ENCODE measurements at places on chromosomes 2 and 18. TPM values are rescaled to one million over a fixed set of nuclear protein-coding genes. Genes with fewer than 3 reads are reported as not detected.

Gene ICA1L
- 0.20 TPM for total RNA-seq

Gene SLC9A2
- total RNA-seq, result 13.4 TPM

Gene USP14
- 83.8 TPM for total RNA-seq

Gene RUFY4
- not detected for total RNA-seq

Gene CEP192
- total RNA-seq, result 37.8 TPM

Gene MYO5B
- total RNA-seq, result 25.4 TPM

Gene NT5DC4
- total RNA-seq, result 6.1 TPM

Gene UGT1A10
- not detected for total RNA-seq

Gene REG3A
- total RNA-seq, result not detected

- no peak for DNase-seq
Observed at GRCh38 chr2:21924640-21925285, 801.0 kb downstream of the TDRD15 start.

DNA sequence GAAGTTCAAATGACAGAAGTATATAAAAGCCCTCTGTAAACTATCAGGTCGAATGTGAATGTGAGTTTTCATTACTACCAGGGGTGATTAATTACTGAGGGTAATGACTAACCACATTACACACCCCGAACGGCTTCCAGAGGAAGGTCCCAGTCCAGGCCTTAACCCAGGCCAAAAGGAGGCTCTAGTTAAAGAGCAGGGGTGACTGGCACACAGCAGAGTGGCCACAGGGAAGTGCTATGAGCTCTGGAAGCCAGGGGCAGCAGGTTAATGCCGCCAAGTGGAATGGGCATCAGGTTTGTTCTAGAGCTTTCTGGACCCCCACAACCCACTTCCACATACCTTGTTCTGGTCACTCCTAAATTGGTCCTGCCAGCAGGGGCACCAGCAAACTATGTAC lies 87.7 kb downstream of the BCL11A start:
- no peak for DNase-seq

- no peak for DNase-seq
Observed at GRCh38 chr2:112679484-112679883, 33.7 kb downstream of the SLC20A1 start.

DNA sequence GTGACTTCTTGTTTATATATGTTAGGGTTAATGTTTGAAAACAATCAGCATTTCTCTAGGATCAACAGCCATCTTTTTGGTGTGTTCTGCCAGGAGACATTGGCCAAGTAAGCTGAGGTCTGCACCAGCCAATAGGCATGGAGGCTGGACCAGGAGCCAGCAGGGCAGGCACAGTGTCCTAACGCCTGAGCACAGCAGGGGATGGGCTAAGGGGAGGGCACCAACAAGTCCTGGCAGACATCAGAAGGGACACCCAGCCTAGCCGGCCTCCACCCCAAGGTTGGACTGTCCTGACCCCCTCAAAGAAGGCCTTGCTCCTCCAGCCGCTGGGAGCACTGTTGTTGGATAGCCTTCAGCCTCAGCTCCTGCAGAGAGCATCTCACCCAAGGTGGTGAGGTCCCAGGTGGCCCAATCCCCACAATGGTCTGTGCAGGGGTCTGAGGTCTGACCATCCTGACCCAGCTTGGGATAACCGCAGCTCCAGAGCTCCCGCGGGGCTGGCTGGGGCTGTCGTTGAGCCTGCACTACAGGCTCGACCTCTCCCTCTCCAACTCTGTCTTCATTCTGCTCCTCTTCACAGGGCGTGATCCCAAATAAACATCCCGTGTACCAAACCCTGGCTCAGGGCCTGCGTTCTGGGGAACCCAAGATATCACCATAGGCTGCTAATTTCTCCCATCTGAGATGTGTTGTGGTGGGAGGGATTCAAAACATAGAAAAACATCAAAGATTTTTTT lies 8.1 kb downstream of the TEX44 start:
- DNase-seq, result no peak

- DNase-seq, result no peak
Observed at GRCh38 chr2:218422403-218423086, 3.6 kb downstream of the VIL1 start.

GRCh38 chr2:58378152-58378551 lies 137.0 kb upstream of the FANCL start:
- no peak for DNase-seq

GRCh38 chr18:58542426-58543159 lies 86.3 kb downstream of the ALPK2 start:
- DNase-seq, result no peak

GRCh38 chr2:231387904-231388724 lies 7.4 kb upstream of the B3GNT7 start:
- peak; percentile 40 for DNase-seq

GRCh38 chr2:178043266-178043665 lies 29.3 kb downstream of the PDE11A start:
- DNase-seq, result no peak

GRCh38 chr18:67072791-67073190 lies 443.7 kb downstream of the DSEL start:
- DNase-seq, result no peak

GRCh38 chr2:195473862-195474261 lies 183.2 kb upstream of the SLC39A10 start:
- no peak for DNase-seq

- DNase-seq, result no peak
Observed at GRCh38 chr18:3873211-3873610, 423.2 kb downstream of the TGIF1 start.

GRCh38 chr2:96537734-96538486 lies 1.4 kb downstream of the ARID5A start:
- no peak for DNase-seq

DNA sequence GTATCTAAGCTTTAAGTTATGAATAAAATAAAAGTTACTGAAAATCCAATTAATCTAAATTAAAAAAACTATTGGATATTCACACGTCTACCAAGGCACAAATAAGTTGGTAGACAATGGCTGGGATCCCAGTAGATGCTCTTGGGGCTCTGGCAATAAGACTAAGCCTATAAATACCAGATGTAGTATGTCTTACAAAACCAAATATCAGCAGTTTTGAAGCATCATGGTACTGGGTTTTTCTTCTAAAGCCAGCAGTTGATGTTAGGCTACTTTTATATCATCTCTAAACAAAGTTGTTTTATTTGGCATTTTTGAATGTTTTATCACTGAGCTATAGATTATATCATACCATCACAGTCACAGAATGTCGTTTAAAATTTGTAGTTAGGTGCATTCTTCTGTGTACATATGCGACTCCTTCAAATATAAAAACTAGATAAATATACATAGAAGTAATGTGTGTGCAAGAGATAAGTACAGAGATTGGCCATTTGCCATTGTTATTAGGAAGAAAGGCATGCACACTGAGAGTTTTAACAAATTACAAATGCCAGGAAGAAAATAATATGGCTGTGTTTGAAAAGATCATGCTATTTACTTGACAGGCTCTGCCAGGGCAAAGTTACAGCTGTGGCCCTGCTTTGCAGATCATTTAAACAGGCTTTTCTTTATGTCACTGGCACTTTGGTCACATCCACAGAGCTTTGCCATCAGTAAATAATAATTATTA lies 21.6 kb upstream of the TMEM17 start:
- DNase-seq, result no peak

- no peak for DNase-seq
Observed at GRCh38 chr2:33696234-33696633, 97.1 kb upstream of the FAM98A start.

DNA sequence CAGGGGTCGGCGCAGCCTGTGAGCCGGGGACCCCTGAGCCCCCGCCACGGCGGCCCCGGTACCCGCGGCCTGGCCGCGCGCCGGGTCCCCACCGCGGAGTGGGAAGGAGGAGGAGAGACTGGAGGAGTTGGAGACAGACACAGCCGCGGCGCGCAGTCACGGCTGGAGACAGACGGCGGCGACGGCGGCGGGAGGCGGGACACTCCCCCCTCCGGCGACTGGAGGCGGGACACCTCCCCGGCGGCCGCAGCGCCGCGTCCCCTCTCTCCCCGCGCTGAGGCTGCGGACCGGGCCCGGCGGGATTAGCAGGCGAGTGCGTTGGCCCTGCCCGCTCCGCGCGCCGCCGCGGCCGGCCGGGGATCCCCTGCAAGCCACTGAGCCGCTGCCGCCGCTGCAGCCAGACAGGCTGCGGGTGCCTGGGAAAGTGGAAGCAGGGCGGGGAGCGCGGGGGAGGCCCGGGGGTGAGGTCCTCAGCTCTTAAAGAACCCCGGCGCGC lies 1.0 kb upstream of the LDLRAD4 start:
- DNase-seq, result peak; percentile 31

DNA sequence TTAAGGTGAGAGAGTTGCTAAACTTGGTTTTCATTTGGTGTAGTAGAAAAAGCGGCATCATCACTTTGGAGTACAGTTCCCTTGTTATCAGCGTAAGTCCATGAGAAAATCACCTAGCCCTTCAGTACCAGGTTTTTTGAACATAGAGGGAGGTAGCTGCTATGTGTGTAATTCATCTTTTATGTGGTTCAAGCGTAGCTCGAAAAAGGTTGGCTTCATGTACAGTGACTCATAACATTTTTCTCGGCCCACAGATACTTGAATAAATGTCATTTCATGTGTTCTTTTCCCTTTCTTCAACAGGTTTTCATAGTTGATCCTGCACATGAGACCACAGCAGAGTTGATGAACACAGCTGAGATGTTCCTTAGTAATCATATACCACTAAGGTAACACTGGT lies 43.6 kb downstream of the UGGT1 start:
- no peak for DNase-seq

GRCh38 chr2:188024811-188025210 lies 266.9 kb upstream of the GULP1 start:
- no peak for DNase-seq

DNA sequence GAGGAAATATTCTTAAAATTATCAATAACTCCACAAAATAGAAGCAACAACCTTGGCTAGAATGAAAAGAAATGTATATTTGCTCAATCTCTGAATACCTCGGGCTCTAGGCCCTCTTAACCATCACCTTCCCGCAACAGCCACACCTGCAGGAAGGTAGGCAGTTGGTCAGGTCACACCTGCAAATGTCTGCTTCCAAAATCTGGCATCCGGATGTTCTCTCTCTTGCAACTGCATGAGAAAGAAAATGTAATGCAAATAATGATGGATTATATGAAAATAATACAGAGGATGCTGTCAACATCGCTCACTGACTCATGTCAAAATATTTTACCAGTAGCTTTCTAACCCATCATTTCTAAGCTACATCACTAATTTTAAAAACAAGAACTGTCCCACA lies 148.3 kb downstream of the SATB2 start:
- no peak for DNase-seq

DNA sequence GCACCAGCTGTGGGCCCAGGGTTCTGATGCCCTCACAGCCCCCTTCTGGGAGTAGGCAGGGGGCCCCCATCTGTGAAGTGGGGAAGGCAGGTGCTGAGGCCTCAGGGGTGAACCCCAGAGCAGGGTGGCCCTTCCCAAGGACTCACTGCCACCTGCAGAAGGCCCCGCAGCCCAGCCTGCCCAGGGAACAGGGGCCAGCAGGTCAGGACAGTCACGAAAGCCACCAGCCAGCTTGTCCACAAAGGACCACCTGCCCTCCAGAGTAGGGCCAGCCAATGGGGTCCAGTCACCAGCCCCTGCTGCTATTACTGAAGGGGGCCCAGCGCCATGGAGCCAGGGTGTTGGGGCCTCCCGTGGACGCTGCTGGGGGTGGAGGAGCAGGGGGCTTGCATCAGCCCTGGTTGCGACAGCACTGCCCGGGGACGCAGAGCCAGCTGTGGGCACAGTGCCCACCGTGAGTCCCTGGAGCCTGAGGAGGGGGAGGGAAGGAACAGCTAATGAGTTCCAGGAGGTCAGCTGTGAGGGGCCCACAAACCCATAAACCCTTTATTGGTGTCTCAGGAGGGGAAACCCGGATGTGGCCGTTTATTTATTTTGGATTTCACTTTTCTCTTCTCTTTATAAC lies 11.5 kb upstream of the SNED1 start:
- DNase-seq, result no peak

DNA sequence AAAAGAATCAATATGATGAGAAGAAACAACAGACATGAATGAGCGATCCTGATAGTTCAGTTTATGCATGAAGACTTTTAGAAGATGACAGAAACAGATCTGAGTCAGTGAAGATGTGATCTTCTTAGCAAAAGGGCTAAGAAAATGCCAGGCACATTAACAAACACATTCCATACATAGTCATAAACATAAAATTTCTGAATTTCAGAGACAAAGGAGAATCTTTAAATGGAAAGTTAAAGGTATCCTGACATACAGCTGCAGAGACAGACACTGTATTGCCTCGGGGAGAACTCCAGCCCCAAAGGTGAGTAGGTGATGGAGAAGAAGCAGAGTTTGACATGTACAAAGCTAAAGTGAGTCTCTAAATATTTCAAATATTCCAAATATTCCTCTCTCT lies 40.6 kb upstream of the FN1 start:
- DNase-seq, result no peak

DNA sequence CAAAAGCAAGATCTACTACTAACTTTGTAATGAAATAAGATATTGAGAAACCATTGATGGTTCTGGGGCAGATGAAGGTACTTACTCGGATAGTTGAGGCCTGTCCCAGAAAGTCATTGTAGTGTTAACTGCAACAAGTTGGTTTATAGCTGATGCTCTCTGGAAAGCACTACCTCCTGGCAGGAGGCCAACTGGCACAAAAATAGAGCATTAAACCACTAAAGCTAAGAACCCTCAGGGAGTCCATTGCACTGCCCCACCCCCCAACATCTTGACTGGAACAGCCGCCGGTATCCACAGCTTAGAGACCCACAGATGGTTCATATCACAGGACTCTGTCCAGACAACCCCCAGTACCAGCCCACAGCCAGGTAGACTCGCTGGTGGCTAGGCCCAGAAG lies 552.5 kb upstream of the CRIM1 start:
- DNase-seq, result no peak

DNA sequence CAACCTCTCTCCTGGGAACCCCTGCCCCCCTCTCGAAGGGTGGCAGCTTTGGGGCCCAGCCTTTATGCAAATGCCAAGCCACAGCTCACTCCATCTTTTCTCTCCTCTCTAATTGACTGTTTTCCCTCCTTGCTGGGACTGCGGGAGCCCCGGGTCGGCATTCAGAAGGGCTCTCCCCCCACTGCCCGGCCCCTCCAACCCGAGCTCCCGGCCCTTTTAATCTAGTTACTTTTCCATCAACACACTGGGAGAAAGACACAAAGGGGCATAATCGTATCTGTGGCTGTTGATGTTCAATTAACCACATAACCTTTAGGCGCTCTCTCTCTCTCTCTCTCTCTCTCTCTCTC lies 95.4 kb downstream of the INHBB start:
- DNase-seq, result no peak

DNA sequence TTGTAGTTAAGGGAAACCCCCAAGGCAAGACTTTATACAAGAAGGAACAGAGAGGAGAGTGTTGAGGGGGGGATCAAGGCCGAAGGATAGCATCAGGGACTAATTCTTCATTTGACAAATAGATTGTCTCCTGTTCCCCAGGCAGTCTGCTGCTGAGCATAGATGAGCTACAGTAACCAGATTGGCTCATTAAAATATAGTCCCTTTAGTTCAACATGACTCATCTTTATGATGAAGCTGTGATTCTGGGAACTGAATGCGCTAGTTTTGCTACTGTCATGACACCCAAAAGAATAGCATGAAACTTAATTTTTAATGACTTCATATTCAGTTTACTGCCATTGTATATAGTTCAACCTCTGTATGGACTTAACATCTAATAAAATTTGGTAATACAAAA lies 35.5 kb downstream of the TMEFF2 start:
- no peak for DNase-seq
